ENCODE measurements at places on chromosomes 5 and 9. TPM values are rescaled to one million over a fixed set of nuclear protein-coding genes. Genes with fewer than 3 reads are reported as not detected.

SLC34A1 gene
- not detected for total RNA-seq

SVEP1 gene
- 16.7 TPM for total RNA-seq

IL3 gene
- not detected for total RNA-seq

SIL1 gene
- 61.4 TPM for total RNA-seq

ANKRD34B gene
- not detected for total RNA-seq

NIM1K gene
- 0.56 TPM for total RNA-seq

TCERG1 gene
- total RNA-seq = 21.9 TPM

LRRTM2 gene
- total RNA-seq = 2.0 TPM

CWC27 gene
- total RNA-seq = 34.4 TPM

SHC3 gene
- 13.9 TPM for total RNA-seq

ARL14EPL gene
- not detected for total RNA-seq

DPH7 gene
- 12.2 TPM for total RNA-seq

AIF1L gene
- total RNA-seq = 0.18 TPM

GKAP1 gene
- total RNA-seq = 1.7 TPM

TAF1L gene
- not detected for total RNA-seq

PHYHD1 gene
- 2.2 TPM for total RNA-seq
